ENCODE measurements at places on chromosomes 12 and 14. TPM values are rescaled to one million over a fixed set of nuclear protein-coding genes. Genes with fewer than 3 reads are reported as not detected.
A peak's percentile ranks its signal among the peaks of the same experiment; 100 is the strongest.

DNA sequence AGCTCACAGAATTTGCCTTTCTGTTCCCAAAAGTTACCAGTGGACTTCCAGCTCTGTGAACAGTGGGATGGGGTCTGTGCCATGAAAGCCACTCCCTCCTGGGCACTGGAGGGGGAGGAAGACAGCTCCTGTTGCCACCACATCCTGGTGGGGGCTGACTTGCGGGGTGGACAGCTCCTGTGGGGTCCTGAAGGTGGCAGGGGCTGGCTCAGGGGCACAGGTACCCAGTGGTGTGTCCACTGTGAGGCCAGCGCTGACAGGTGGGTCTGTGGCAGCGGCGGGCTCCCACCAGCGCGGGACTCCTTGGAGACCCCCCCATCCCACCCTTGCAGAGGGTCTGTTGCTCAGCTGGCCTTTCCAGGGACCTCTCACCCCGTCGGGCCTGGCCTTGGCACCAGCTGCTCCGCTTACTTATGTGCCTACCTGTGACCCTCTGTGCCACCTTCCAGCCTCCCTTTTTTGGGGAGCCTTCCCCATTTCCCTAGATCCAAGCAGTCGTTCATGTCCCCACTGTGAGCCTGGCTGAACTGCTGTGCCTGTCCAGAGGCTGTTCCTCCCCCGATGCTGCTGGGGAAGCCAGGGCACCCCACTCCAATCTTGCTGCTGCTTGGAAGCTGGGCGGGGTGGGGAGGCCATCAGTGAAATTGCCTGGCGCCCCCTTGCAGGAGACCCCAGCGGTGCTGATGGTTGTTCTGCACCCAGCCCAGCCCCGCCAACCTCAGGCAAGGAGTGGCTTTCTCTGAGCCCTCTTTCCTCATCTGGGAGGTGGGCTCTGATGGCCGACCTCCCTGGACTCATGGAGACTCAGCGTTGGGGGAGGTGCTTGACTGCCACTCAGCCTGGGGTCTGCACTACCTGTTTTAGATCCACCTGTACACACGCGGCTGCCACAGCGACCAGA lies 2.2 kb downstream of the TEDC1 start:
- peak; percentile 91 for DNase-seq

GRCh38 chr12:106680280-106680679 lies 94.2 kb upstream of the RIC8B start:
- no peak for DNase-seq

GRCh38 chr12:53950789-53951576 lies 3.7 kb upstream of the HOXC12 start:
- no peak for DNase-seq

DNA sequence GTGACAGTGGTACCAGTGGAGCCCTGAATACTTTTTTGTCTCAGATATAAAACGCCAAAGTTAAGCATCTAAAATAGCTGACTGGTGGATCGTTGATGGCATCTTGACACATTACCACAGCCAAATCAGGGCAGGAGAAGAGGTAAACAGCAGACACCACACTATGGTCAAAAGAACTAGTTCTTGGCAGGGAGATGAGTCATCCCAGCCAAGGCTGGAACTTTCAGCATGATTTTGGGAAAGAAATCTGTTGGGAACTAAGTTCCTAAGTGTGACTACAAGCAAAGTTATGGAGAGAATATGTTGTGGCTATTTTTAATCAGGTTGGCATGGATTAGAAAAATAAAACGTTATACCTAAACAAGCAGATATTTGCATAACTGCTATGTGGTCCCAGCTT lies 36.9 kb downstream of the LGR5 start:
- no peak for DNase-seq

- no peak for DNase-seq
These were observed 173.2 kb downstream of the SLC35F4 start for GRCh38 chr14:57692671-57693070.

GRCh38 chr12:78470354-78471195 lies 394.0 kb upstream of the SYT1 start:
- DNase-seq = no peak

DNA sequence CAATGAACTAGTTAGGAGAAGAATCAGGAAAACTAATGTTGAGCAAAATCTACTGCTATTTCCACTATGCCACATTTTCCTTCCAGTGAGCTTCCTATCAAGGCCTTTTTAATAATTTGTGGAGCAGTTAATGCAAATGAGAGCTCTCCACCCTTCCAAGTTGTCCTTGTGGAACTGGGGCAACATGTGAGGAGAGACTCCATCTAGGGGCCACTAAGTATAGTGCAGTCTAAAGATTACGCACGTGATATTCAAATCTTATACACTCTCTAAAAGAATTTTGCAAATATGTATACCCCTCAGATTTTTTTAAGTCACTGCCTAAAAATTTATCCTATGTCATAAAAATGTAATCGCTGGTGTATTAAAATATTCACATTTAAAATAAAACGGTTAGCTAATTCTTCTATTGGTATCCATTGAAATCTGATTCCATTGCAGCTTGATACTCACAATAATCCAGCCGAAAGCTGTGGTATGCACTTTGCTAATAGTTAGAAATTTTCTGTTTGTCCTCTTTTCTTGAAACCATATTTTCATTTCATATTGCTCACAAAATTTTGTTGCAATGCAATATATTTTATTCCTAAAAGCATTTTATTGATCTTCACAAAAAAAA lies 100.1 kb downstream of the PAH start:
- no peak for DNase-seq

GRCh38 chr12:3236345-3237187 lies 159.4 kb downstream of the TSPAN9 start:
- DNase-seq = no peak

DNA sequence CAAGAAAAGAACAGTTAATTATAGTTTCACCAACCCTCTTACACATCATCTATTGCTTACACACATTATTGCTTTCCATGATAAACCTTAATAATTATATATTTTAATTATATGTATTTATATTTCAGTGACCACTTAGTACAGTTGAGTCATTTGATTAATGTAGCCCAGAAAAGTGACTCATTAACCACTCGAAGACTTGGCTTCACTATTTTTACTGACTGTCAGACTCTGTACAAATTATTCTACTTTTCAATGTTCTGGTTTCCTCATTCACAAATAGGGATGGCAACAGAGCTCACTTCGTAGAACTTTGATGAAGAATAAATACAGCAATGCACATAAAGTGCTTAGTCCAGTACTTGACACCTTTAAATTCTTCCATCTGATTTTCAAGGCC lies 98.3 kb downstream of the CFAP54 start:
- DNase-seq = no peak

- no peak for DNase-seq
These were observed 101.1 kb downstream of the CRADD start for GRCh38 chr12:93778306-93778705.

- DNase-seq = no peak
These were observed 175.8 kb upstream of the PLXNC1 start for GRCh38 chr12:93972411-93973208.

DNA sequence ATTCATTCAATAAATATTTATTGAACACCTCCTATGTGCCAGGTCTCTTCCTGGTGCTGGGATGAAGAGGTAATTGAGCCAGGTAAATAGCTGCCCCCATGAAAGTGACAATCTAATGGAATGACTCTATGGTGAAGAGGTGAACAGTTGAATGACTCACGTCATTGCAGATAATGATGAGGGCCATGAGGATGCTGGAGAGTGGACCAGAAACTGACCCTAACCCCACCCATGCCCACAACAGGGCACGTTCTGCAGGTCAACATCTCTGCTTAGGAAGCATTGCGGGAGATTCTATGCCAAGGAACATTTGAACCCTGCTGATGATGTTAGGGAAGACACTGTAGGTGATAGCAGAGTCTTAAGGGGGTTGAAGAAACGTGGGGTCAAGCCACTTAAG lies 788.9 kb upstream of the TBX3 start:
- no peak for DNase-seq

GRCh38 chr14:80313806-80314205 lies 102.5 kb upstream of the DIO2 start:
- DNase-seq = no peak

GRCh38 chr14:95511687-95512086 lies 4.8 kb downstream of the SYNE3 start:
- no peak for DNase-seq

- DNase-seq = no peak
These were observed 8.2 kb upstream of the LGALS3 start for GRCh38 chr14:55120571-55121495.

- DNase-seq = no peak
These were observed 50.4 kb upstream of the RIN3 start for GRCh38 chr14:92463141-92463540.

DNA sequence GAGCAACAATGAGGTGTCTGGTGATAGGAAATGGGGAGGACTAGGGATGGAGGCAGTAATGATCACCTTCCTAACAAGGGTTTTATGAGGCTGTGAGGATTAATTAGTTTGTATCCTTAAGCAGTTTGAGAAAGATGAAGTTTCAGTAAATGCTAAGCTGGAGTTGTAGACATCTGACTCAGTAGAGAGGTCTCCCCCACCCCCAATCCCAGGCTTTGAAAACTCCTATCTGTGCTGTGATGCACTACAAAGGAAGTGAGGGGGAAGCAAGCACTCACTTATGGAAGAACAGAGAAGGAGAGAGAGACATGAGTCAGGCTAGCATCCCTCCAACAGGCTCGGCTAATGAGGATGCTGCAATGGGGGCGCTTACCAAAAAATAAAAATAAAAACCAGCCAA lies 5.5 kb upstream of the BCL11B start:
- DNase-seq = no peak

DNA sequence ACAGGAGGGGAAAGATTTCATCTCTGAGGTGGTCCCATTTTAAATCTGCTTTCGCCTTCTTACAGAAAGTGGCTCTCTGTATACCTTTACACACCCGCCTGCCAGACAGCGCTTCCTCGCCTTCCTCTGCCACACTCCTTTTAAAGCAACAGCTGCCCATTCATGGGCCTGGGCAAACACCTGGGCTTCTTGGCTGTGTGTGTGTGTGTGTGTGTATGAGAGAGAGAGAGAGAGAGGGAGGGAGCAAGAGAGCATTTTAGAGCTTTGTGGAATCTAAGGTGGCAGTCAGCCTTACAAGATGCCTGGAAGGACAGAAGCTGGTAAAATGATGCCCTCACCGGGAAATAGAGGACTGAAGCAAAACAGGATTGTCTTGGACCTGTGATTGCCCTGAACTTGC lies 20.0 kb downstream of the PTHLH start:
- DNase-seq = no peak

DNA sequence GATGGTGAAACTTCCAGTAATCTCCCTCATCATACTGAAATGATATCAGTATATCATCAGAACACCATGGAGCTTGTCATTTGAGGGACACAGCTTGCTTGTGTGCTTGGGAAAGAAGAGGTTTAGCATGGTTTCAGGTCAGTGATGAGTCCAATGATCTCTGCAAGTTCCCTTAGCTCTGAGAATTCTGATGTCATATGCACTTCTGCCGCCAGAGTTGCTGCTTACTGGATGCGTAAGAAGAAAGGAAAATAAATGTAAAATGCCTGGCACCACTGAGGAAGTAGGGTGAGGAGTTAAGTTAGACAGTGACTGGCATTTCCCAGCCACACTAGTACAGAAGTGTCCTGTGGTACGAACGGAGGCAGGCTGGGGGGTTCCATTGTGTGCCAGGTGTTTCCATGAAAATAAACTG lies 22.6 kb downstream of the PRKCH start:
- no peak for DNase-seq

The OR6C2 gene
- not detected for total RNA-seq

The NTN4 gene
- total RNA-seq = 336 TPM

The OASL gene
- total RNA-seq = not detected

The KRT72 gene
- total RNA-seq = not detected

The DDX55 gene
- 12.8 TPM for total RNA-seq

The G2E3 gene
- 14.7 TPM for total RNA-seq

The GLI1 gene
- 8.3 TPM for total RNA-seq

The SLC38A2 gene
- total RNA-seq = 596 TPM

The ASB2 gene
- total RNA-seq = not detected

The KRT2 gene
- total RNA-seq = not detected

The KRT8 gene
- 13.0 TPM for total RNA-seq

The TPH2 gene
- not detected for total RNA-seq

The LTBP2 gene
- total RNA-seq = 210 TPM

The AHNAK2 gene
- total RNA-seq = 271 TPM

The TMBIM4 gene
- 34.1 TPM for total RNA-seq

The GRIP1 gene
- total RNA-seq = 5.0 TPM
